ENCODE measurements at places on chromosomes 13 and 19.

- DNase-seq, result no peak
Observed at GRCh38 chr19:24072720-24073119, 14.3 kb upstream of the ZNF254 start.

DNA sequence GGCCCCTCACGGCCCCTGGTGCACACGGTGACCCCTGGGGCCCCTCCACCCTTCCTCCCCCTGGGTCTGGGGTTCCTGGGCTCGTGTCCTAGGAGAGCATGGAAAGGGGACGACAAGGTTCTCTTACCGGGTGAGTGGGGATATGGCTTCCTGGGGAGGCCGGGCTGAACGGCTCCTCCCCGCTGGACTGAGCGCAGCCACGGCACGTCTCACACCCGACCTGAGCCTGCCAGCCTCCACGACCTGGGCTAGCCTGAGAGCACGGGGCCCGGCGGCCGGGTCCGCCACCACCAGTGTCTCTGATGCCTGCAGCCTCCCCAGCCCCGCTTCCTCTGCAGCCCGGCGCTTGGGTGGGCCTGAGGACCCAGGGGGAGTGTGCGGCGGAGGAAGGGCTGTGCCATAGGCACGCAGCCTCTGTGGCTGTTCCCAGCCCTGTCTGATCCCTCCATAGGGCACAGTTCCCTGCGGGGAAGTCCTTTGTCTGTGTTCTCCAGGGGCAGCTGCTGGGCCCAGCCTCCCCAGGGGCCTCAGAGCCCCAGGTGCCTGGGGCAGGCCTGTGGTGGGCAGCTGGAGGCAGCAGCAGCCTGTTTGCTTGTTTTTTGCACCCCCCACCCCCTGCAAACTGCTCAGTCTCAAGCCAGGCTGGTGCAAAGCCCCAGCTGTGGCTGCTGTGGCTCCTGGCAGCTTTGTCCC, 15.0 kb downstream of the PLIN4 start:
- no peak for DNase-seq

GRCh38 chr19:6577476-6578125, 13.3 kb downstream of the CD70 start:
- DNase-seq, result peak; percentile 43

DNA sequence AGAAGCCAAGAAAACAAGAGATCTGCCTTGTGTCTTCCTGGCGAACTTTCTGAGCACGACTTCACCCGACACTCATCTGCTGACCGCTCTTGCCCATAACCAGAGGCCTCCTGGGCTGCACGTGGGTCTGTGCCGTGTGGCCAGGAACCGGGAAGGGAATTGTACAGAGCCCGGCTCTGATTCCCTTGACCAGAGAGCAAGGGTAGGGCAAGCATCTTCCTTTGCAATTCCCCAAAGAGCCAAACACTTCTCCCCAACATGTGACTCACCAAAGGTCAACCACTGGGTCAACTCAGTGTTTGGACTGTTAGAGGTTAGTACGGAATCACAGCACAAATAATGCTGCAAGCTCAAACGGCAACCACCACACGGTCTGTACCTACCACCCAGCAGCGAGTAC, 48.9 kb downstream of the KLF2 start:
- no peak for DNase-seq

- DNase-seq, result no peak
Observed at GRCh38 chr19:30171795-30172612, 200.2 kb upstream of the ZNF536 start.

DNA sequence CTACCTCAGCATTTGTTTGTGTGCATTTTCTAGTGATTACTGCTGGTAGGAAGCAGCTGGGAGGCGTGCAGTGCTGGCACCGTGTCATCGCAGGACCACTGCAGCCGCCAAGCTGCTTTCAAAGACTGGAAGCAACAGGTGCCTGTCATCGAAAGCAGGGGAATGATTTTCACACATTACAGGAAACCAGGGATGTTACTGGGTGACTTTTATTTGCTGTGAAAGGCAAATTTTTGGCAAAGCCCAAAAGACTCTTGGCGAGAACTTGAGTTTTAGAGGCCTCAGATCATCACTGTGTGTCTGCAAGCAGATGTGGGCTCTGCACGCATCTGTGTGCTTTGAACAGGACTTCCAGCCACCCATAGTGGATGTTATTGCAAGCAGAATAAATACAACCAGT, 176.4 kb downstream of the FLT1 start:
- no peak for DNase-seq

DNA sequence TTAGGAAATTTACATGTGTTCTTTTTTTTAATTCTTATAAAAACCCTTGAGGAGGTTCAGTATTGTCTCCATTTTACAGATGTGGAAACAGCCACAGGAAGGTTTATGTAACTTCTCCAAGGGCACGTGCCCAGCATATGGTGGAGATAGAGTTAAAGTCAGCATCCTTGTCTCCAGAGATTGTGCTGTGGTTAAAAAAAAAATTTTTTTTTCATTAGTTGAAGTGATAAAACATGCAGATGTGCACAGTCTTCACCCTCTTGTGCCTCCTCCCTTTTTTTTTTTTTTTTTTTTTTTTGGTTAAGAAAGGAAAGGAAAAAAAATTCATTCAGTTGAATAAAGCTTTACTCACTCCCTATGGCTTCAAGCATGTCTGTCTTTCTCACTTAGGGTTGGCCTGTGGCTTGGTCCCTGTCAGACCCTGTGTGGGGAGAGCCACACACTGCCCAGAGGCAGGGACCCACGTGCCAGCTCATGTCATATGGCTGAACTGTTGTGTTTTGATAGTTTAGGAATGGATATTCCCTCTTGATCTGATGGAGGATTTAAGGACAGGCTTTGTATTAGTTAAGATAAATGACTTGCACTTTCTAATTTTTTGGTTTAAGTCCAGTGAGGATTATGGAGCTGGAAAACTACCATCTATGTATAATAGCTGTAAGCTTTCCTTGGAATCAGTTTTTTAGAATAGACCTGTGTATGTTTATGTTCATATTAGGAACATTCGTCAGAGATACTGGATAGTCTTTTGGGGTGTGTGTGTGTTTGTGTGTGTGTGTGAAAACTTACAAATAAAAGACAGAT, 19.3 kb downstream of the RNASEH2B start:
- DNase-seq, result no peak

- DNase-seq, result no peak
Observed at GRCh38 chr19:27722625-27723024, 1490.3 kb downstream of the UQCRFS1 start.

DNA sequence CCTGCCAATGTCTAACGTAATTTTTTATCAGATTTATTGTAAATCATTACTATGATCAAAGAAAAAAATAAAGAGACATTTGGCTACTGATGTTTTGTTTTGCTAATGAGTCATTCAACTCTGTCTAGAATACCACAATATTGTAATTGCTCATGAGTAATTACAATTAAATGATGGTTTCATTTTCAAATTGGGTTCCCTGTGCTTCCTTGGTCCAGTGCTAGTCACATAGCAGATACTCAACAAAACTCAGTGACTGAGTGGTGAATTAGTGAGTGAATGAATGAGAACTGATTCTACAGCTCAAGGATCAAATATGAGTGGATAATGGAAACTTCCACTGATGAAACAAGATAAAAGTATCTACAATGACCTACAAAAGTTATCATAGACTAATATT, 304.7 kb downstream of the POU4F1 start:
- no peak for DNase-seq

GRCh38 chr19:3668331-3669081, 31.8 kb downstream of the PIP5K1C start:
- no peak for DNase-seq

- DNase-seq, result no peak
Observed at GRCh38 chr13:99326012-99326411, 18.8 kb upstream of the GPR183 start.

- DNase-seq, result no peak
Observed at GRCh38 chr13:61695147-61695546, 279.5 kb upstream of the PCDH20 start.

DNA sequence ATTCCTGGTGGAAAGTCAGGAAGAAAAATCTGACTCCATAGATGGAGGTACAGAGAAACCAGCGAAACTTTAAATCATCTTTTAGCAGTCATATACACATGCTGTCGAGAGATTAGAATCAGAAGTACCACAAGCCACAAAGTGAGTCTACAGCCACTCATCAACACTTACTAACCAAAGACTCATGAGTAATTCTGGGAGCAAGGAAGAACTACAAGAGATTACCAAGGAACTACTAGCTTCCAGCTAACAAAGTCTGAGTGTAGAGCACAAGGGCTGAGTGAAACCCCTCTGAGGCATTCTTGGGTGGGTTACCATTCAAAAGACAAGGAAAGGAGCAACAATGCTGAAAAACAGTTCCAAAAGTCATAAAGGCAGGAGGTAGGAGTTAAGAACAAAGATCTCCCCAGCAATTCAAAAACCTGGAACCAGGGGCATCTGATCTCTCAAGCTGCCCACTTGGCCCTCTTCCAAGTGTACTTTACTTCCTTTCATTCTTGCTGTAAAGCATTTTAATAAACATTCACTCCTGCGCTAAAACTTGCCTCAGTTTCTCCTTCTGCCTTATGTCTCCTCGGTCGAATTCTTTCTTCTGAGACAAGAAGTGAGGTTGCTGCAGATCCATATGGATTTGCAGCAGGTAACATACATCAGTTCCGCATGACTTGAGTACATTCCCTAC, 13.0 kb downstream of the RBM26 start:
- no peak for DNase-seq

- peak; percentile 10 for DNase-seq
Observed at GRCh38 chr13:89695343-89696257, 1651.9 kb upstream of the MIR17HG start.

- DNase-seq, result no peak
Observed at GRCh38 chr13:80211566-80211965, 129.4 kb downstream of the SPRY2 start.

GRCh38 chr13:20701461-20701860, 2.0 kb upstream of the IL17D start:
- DNase-seq, result no peak

GRCh38 chr13:91355826-91356710, 8.6 kb downstream of the MIR17HG start:
- no peak for DNase-seq

DNA sequence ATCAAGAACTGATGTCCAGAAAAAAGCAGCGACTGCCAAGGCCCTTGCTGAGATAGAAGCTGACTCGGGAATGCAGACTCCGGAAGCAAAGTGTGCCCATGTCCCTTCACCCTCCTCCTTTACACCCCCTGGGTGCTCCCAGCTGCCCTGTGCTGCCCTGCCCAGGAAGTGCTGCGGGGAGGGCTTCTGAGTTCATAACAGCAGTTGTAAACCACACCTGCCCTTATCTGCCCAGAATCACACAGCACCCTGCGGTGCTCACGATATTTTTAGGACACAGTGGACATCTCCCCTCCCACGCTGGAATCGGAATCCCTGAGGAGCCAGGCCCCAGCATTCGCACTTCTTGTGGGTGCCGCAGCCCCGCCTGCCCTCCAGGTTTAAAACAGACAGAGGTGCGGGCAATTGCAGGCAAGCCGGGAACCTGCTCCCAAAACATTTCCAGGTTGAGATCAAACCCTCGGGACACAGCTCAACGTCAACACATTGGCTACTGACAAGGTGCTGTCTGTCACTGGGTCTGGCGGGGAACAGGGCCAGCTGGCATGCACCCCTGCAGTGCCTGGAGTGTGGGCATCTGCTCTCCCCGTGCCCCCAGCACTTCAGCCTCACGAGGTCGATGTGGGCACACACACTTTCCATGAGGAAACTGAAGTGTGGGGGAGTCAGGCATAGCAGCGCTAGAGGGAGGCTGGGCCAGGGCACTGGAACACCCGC, 36.8 kb downstream of the RAB20 start:
- no peak for DNase-seq

DNA sequence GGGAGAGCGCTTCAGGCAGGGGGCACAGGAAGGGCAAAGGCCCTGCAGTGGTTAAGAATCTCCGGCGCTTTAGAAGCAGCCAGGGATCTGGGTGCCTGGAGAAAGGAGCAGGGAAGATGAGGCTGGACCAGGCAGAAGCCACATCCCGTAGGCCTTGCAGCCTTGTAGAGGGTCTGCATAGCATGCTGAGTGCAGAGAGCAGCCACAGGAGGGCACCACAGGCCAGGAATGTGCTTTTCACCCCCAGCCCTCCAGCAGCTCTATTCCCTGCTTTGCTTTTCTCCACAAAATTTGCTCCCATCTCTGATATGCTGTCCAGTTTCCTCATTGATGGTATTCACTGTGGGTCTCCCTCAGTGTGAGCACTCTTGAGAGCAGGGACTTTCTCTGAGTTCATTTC, 5.7 kb downstream of the WDR62 start:
- peak; percentile 62 for DNase-seq

- peak; percentile 26 for DNase-seq
Observed at GRCh38 chr19:48745208-48745995, 1.3 kb downstream of the IZUMO1 start.

GRCh38 chr13:37729876-37730275, 131.3 kb upstream of the POSTN start:
- DNase-seq, result no peak

- no peak for DNase-seq
Observed at GRCh38 chr13:52905701-52906100, 57.3 kb upstream of the PCDH8 start.

GRCh38 chr19:45506989-45507871, at the start of gene VASP:
VASP (plus strand) TSS chr19:45507479; CDS start chr19:45507772, 293 bp downstream.
- peak; percentile 65 for DNase-seq
